ENCODE measurements at places on chromosomes 16 and 17.

GRCh38 chr17:78995022-78995760 is 14.4 kb downstream of the CANT1 start:
- no peak for DNase-seq

- DNase-seq: no peak
These were observed 936 bp upstream of the RASL10B start for GRCh38 chr17:35730400-35731005.

- no peak for DNase-seq
These were observed 7.4 kb upstream of the SPAG9 start for GRCh38 chr17:51128076-51128475.

GRCh38 chr17:48002266-48002915 is 31.5 kb downstream of the CDK5RAP3 start:
- DNase-seq: no peak

DNA sequence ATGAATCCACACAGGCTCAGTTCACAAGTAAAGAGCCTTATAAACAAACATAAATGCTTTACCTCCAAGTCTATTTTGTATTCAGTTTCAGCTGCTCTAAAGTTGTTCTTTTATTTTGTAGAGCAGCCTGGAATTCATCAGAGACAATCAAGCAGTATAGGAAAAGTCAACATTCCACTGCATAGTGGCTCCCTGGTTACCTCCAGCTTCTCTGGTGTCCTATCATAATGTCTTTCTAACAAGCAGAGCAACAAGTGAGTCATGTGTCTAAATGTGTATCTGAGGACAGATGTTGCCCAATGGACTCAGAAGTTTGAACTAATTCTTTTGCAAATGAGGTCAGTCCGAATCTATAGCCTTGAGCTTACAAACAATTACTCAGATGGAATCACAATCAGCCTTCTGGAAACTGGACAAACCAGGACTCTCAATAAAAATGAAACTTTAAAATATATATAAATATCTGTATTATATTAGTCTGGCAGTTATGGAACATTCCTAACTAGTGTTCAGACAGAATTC is 292.0 kb upstream of the TOM1L1 start:
- DNase-seq: no peak

DNA sequence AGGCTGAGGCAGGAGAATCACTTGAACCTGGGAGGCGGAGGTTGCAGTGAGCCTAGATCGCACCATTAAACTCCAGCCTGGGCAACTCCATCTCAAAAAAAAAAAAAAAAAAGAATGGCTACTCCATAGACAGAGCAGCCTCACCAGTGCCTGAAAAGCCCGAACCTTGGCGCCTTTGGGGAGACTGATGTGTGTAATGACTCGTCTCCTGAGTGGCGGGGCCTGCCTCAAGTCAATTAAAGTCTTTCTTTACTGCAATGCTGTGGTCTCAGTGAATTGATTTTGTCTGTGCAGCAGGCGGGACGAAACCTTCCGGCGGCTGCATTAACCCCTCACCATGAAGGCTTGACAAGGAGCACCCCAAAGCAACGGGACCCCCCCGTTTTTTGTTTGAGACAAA is 3.5 kb upstream of the UQCC4 start:
- no peak for DNase-seq

- no peak for DNase-seq
These were observed 6.4 kb upstream of the GRN start for GRCh38 chr17:44338702-44339101.

DNA sequence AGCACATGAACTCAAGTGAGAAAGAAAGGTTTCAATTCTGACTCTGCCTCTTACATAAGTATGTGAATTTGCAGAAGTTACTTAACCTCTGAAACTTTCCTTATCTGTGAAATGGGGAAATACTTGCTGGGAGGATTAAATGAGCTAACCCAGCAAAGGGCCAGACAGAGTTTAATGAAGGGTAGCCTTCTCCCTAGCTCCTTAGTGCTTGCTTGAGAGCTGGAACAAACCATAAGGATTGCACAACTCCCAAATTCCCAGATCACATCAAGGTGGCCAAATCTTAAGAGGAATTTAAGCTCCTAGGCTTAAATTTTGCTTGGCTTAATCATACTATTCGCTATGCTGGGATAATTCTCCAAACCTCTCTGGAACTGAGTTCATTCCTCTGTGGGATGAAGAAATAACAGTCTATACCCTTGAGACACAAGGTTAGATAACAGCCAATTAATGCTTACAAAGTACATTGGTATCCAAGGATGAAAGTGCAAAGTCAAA is 11.8 kb upstream of the WSB1 start:
- DNase-seq: no peak

GRCh38 chr17:50613007-50613992 is 21.4 kb upstream of the ABCC3 start:
- no peak for DNase-seq

DNA sequence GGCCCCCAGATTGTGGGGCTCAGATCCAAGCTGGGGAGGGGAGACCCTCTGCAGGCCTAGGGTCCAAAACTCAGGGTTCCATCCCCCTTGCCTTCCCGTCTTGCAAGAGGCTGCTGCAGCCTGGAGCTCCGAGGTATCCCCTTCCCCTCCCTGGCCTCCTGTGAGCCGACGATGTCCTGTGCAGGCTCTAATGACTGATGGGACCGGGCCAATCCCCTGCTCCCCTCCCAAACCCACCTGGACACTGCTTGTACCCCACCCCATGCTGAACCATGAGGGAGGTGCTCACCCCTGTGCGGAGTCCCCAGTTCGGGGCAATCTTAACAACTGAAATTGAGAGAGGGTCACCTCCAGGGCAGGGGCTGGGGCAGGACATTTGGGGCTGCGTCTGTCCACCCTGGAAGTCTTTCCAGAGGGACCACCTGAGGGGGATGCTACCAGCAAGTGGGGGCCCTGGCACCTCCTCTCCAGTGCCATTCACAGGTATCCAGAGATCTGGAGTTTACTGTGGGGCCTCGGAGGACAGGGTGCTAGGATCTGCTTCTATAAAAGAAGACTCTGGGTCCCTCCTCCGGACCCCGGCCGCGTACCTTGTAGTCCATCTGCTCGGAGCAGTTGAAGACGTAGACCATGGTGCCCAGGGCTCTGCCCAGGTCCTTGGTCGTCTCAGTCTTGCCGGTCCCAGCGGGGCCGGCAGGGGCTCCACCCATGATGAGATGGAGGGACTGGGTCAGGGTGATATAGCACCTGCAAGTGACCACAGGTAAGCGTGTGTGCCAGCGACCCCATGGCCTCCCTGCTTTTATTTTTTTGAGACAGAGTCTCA is 77.3 kb downstream of the DNAH17 start:
- DNase-seq: no peak
